Activated CD8-positive, alpha-beta memory T cell treated with anti-CD3 and anti-CD28 coated beads, Interleukin-2, amount 50 U/mL, for 48 hours (primary cell): ENCODE measurements at places on chromosomes 7 and 10.

- DNase-seq, result no peak
Measured at GRCh38 chr7:66355756-66356155, 150.6 kb downstream of the TPST1 start.

GRCh38 chr10:28366994-28367393, 64.1 kb upstream of the MPP7 start:
- no peak for DNase-seq

GRCh38 chr7:116434820-116435341, 64.7 kb upstream of the CAV2 start:
- DNase-seq, result no peak

- DNase-seq, result no peak
Measured at GRCh38 chr7:120964088-120964487, 13.5 kb downstream of the ING3 start.

DNA sequence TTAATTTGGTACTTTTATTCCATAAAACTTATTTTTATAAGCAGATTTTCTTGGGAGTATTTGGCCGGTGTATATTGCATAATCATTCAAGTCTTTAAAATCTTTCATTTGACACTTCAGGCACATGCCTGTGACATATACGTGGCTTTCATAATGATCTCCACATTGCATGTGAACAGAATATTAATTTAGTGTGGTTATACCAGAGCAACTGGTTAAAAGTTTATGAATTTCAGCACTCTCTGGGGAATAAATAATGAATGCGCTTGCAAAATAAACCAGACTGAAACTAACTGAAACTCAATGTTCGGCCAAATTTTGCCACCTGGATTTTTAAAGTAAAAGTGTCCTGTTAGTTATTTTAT, 242.3 kb downstream of the GLI3 start:
- DNase-seq, result no peak

- no peak for DNase-seq
Measured at GRCh38 chr10:79345241-79346011, 1.8 kb upstream of the PPIF start.

GRCh38 chr7:26534649-26535482, 243.2 kb downstream of the SNX10 start:
- DNase-seq, result no peak

DNA sequence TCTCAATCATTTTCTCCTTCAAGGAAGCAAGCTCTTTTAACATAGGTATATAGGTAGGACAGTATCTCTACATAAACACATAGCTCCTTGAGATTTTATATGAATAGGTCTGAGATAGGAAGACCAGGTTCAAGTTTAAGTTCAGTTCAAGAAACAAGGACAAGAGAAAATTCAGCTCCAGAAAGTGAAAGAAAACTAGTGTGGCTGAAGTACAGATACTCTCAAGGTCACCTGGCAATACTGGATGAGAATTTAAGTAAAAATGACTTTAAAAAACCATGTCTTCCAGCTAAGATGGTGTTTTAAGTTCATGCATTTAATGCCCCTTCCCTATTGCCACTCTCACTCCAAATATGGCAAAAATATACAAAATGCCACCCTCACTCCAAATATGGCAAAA, 91.3 kb downstream of the OSBPL3 start:
- DNase-seq, result no peak

DNA sequence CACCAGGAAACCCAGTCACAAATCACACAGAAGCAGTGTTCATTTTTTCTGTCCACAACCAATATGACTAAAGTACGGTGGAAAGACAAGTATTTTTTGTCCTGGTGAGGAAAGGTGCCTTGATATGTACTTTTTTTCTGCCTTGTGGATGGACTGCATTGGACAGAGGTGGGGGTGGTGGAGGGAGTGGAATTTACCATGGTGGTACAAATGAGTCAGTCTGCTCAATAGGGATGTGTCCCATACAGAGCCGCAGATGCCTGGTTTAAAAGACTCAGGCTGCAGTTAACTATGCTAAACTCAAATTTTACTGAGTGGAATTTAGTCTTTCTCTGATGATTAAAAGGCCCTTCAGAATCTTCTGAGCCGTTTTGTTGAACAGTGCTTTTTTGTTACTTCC, 674.5 kb upstream of the GALNT17 start:
- DNase-seq, result no peak

DNA sequence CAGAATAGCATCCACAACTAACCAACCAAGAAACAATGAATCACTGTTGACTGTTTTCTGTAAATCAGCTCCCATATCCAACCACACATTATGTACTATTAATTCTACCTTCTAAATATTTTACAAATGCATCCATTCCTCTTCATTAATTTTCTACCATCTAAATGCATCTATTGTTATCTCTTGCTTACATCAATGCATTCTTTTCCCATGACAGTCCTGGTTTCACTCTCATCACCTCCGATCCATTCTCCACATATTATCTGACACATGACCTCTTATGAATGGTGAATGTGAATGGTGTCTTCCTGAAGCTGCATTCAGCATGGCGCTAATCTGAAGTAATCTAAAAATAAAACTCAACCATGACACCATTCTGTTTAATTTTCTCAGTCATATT, 153.8 kb upstream of the CALCR start:
- DNase-seq, result no peak

DNA sequence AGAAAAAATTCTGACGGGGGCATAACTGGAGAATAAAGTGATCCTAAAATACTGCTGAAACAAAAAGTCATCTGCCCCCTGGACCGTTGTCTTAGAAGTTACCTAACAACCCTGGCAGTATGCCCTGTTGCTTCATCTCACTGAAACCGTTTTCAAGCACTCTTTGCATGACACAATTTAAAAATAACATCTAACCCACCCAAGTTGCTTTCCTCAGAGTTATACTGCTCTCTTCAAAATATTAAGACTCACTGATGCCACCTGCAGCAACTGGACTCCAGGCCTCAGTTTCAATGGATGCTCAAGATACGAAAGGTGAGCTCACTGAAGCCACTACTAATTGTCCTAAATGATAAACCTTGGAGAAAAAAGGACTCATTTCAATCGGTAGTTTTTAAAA, 57.4 kb downstream of the CDK6 start:
- no peak for DNase-seq

DNA sequence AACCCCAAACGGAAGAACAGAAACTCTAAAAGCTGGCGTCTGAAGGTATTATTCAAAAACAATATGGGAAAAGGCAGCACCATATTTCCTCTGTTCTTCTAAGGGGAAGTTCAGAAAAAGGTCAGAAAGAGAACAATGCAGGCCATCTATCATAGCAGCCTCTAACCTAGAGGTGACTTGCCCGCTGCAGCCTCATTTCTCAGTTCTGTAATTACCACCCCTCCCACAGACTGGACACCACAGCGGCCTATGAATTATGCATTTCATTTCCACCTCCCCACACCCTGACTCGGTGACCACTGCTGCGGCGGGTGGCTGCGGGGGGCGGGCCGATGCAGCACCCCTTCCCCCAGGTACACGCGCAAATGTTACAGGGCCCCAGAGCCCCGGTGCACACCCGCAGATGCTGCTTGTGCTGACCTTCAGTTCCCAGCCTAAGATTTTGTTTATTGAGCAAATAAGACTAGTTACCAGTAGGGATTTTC, 125.5 kb downstream of the CLEC2L start:
- DNase-seq, result no peak
